ENCODE measurements at places on chromosomes 2 and 18.

GRCh38 chr2:235234736-235235135 is 259.1 kb upstream of the AGAP1 start:
- no peak for DNase-seq
- peaks cover 5% of the 10 kb centered on the region for H3K4me1 ChIP-seq
- no peak overlapping the region for H3K4me3 ChIP-seq
- no peak overlapping the region for H3K27ac ChIP-seq
- no peaks in the 10 kb centered on the region for H3K27me3 ChIP-seq
- no peaks in the 10 kb centered on the region for H3K36me3 ChIP-seq

DNA sequence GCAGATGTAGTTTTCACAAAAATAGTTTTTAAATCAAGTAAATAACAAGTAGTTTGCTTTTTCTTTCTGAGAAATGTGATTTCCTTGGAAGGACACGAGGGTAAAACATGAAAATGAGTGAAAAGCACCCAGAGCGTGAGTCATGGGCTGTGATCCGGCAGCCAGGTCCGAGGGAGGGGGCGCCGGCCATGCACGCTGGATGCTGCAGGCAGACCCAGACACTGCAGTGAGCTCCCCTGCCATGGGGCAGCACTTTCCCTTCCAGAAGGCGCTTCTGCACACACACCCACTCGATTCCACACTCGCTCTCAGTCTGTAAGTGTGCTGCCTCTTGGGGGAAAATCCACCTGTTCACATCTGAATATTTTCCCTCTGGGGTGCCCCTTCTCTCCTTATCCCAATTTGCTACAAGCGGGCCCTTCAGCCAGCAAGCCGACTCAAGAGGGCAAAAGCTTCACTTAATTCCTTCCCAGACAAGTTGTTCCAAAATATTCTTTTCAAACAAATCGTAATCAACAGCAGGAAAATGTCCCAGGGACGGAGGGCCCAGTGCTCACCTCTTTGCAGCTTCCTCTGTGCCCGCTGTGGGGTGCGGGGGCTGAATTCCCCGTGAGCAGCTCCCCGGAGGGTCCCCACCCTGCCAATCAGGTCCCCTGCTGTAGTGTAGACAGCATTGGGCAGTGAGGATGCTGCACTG is 87.0 kb upstream of the ID2 start:
- H3K27ac ChIP-seq, result no peak overlapping the region
- H3K36me3 ChIP-seq, result no peaks in the 10 kb centered on the region
- no peak overlapping the region for H3K4me3 ChIP-seq
- H3K27me3 ChIP-seq, result no peaks in the 10 kb centered on the region
- no peaks in the 10 kb centered on the region for H3K4me1 ChIP-seq
- DNase-seq, result no peak

- H3K4me1 ChIP-seq, result no peaks in the 10 kb centered on the region
- no peak for DNase-seq
- no peak overlapping the region for H3K27ac ChIP-seq
- H3K4me3 ChIP-seq, result no peak overlapping the region
Measured at GRCh38 chr2:186822323-186822722, 26.6 kb downstream of the ZSWIM2 start.

DNA sequence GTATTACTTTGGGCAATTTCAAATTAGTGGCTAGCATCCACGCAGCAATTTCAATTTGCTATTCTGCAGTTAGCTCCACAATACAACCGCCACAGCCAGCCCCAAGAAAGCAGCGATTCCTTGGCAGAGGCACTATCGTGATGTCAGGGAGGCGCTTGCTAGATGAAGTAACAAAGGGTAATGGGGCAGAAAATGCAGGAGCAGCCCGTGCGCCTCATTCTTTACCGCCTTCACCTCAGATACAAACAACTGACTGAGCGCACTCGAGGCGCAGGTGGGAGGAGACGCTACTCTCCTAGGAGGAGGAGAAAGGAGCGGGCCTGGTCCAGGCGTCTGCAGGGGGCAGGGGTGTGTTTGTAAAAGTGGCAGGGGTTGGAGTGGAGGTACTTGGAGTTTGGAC is 76.9 kb upstream of the ASB18 start:
- H3K36me3 ChIP-seq, result no peaks in the 10 kb centered on the region
- DNase-seq, result no peak
- no peak overlapping the region for H3K27ac ChIP-seq
- H3K27me3 ChIP-seq, result no peaks in the 10 kb centered on the region
- H3K4me1 ChIP-seq, result no peaks in the 10 kb centered on the region
- no peak overlapping the region for H3K4me3 ChIP-seq

DNA sequence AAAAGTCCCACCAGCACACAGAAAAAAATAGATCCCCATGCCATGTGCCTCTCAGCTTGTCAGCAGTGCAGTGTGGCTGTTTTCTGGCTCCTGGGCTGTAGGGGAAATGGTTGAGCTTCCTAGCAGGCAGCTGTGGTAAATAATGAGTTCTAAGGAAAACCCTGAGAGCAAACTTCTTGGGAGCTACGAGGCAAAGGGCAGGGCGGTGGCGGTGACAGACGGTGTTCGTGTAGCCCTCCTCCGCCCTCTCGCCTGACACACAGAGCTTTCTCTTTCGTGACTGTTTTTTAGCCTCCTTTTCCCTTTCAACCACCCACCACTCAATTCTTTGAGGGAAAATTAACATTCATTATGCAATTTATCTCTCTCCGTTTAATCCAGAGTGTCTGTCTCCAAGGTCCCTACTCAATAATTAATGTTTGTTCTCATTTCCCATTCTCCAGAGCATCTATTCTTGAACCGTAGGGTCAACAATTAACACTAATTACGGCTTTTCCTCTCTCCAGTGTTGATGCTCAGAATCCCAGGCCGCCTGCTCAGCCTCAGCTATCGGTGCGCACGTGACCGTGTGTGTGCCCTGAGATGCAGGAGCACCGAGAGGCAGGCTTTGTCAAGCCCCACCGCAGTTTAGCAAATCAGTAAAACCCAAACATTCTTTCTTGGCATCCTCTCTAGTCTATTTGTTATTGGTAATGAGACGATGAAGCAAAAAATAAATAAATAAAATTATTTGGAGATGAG is 50.1 kb downstream of the KIAA2012 start:
- no peak overlapping the region for H3K27ac ChIP-seq
- H3K36me3 ChIP-seq, result no peaks in the 10 kb centered on the region
- no peak for DNase-seq
- no peak overlapping the region for H3K4me3 ChIP-seq
- H3K4me1 ChIP-seq, result peaks cover 10% of the 10 kb centered on the region
